ENCODE measurements at places on chromosomes 11 and 22.

- DNase-seq: no peak
Measured at GRCh38 chr11:132632641-132633124, 899.6 kb downstream of the OPCML start.

- no peak for DNase-seq
Measured at GRCh38 chr11:110219006-110219785, 77.2 kb downstream of the RDX start.

- DNase-seq: peak; percentile 23
Measured at GRCh38 chr11:1401656-1402221, 12.0 kb downstream of the BRSK2 start.

DNA sequence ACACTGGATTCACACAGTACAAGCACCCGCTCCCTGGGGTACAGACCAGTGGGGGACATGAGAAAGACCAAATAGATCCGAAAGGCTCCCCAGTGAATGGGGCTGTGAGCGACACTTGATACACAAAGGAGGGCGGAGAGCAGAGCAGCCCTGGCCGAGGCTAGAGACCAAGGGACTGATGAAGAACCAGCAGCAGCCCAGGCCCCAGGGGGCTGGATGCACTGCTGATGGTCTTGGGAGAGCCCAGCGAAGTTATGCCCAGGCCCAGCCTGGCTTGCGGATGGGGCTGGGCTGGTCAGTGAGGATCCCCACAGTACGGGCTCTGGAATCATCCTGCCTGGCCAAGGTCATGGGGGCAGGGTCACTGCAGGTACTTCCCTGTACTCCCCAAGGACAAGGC is 23.2 kb downstream of the ARHGAP1 start:
- DNase-seq: no peak

- DNase-seq: no peak
Measured at GRCh38 chr11:116233561-116233960, 539.2 kb downstream of the BUD13 start.

Data from stimulated activated CD4-positive, alpha-beta T cell treated with anti-CD3 and anti-CD28 coated beads, Interleukin-4, amount 100 ng/mL, for 48 hours (primary cell).